ENCODE measurements at places on chromosomes 12 and 14.

DNA sequence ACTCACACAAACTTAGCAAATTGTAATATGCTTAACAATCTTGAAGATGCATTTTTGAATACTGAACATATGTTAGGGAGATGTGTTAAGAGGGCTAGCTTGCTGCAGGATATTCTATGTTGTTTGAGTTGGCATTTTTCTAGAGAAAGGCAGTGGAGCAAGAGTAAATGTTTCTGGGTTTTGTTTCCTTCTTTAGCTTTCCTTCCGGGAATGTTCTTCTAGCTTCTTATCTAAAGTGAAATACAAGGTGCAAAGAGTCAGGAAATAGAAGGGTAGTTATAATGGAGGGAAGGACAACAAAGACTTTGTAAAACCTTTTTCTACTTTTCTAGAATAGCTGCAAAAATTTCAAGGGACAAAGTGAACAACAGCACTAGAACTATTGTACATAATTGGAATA, 77.6 kb upstream of the KCNH3 start:
- DNase-seq, result no peak

- DNase-seq, result no peak
Measured at GRCh38 chr12:122852336-122853275, 17.3 kb downstream of the HIP1R start.

GRCh38 chr14:100589760-100590469, 2.7 kb upstream of the BEGAIN start:
- no peak for DNase-seq

DNA sequence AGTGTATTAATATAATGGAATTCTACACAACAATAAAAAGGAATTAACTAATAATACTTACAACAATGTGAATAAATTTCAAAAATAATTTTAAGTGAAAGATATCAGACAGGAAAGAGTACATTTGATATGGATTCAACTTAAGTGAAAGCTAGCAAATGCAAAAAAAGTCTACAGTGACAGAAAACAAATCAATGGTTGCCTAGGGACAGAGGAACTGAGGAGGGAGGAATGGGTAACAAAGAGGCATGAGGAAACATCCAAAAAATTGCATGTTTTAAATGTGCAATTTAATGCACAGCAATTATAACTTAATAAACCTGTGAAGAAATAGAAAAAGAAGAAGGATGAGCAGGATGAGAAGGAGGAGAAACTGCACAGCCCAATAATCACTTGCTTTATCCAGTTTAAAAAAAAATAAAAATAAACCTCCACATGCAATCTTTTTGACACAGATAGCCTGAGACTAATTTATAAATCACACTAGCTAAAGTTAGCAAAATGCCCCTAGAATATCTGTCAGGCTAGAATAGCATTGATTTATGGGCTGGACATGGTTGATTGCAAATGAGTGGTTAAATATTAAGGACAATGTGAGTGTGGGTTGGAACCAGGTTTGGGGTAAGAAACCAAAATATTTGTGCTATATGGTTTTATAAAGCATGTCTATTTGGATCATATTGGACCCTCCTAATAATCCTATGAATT, 1089.1 kb downstream of the TRHDE start:
- DNase-seq, result no peak

DNA sequence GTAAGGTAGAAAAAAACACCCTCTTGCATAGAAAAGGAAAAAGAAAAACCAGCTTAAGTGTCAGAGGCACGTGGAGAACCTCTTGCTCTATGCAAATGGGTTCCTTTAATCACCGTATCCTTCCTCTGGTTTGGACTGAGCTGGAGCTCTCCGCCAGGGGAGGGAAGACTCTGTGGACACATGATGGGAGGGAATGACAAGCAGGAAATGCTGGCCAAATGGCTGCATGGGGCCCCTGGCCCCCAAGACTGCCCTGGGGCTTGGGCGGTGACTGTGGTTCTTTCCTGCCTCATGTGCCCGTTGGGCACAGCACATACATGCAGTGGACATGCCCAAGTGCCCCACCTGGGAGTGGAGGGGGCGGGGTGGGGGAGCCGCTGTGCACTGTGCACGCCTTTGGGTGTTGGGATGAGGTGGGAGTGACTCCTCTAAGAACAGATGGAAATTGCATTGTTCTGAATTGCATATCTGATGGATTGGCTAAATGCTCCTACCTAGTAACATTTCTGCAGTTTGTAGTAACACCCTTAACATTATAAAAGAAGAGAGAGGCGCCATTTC, 166.4 kb upstream of the AVPR1A start:
- no peak for DNase-seq

DNA sequence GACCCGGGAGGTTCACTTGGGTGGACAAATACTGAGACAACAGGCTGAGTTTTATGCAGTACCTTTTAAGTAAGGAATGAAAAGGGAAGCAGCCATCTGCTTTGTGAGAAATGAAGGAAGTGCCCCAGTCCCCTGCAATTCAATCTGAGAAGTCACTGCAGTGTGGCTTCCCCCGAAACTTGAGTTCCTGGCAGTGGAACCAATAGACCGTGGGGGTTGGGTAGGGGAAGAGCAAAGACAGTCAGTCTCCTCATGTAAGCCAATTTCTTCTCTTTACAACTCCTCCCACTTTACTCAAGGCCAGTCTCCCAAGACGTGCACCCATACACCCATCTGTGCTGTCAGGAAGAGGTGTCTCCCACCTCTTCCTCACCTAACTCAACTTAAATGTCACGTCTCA, 206.5 kb downstream of the BCAT1 start:
- DNase-seq, result no peak

GRCh38 chr14:81263777-81264410, 43.1 kb upstream of the GTF2A1 start:
- DNase-seq, result no peak

DNA sequence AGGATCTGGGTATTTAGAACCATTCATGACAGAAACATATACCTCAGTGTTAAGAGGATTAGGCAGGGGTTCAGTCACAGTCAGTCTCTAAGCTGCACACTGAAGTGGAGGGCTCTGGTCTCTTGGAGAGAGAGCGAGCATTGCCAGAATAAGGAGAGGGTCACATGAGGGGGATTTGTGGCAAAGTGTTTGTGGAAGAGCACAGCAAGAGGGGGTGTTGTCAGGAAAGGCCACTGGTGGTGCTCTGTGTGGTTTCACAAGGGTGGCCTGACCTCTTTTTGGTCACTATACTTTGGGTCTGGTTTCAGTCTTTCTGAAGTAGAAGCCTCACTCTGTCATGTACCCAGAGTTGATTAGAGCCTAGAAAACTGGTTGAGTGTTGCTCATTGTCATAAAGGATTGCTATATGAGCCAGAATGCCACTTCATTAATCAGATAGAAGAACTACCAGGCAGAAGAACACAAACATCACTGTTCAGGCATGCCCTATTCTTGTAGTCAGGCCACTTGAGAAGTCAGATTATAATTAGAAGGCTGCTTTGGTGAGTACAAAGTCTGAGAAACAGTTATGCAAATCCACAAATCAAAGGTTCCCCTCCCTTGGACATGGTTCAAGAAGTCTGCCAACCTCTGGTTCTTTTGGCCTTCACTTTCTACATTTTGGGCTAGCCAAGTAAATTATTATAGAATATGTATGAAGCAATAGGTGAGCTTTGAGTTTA, 8.4 kb downstream of the TMEM19 start:
- DNase-seq, result no peak

GRCh38 chr12:69671597-69671996, 27.5 kb downstream of the BEST3 start:
- DNase-seq, result no peak

- no peak for DNase-seq
Measured at GRCh38 chr12:9344541-9344940, 136.3 kb upstream of the PZP start.

GRCh38 chr14:102500713-102501112, 8.9 kb downstream of the ANKRD9 start:
- DNase-seq, result no peak

- no peak for DNase-seq
Measured at GRCh38 chr14:23485326-23485725, 15.8 kb downstream of the NGDN start.

GRCh38 chr12:52645982-52646381, 6.0 kb downstream of the KRT2 start:
- no peak for DNase-seq

GRCh38 chr14:58098507-58098906, 53.5 kb downstream of the ARMH4 start:
- no peak for DNase-seq

- DNase-seq, result no peak
Measured at GRCh38 chr12:19707948-19708409, 268.7 kb downstream of the AEBP2 start.

- peak; percentile 70 for DNase-seq
Measured at GRCh38 chr14:80987235-80988032, 32.0 kb downstream of the TSHR start.

GRCh38 chr14:85528080-85528896, 1.7 kb upstream of the FLRT2 start:
- DNase-seq, result no peak

DNA sequence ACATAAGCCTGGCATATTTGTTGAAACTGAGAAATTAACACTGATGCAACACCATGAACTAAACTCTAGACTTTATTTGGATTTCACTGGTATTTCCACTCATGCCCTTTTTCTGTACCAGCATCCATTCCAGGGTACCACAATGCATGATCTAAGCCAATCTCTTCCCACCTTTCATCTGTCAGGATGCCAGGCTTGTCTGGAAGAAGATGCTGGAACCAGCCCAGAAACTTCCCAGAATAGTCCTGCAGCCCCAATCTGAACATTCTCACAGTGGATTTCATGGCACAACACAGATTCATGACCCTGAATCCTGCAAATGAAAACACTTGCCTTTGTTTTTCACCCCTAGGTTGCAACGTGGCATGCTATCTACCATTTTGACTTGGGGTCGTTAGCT, 189.3 kb upstream of the LHX5 start:
- no peak for DNase-seq

GRCh38 chr12:3523728-3524127, 32.7 kb downstream of the PRMT8 start:
- DNase-seq, result no peak

DNA sequence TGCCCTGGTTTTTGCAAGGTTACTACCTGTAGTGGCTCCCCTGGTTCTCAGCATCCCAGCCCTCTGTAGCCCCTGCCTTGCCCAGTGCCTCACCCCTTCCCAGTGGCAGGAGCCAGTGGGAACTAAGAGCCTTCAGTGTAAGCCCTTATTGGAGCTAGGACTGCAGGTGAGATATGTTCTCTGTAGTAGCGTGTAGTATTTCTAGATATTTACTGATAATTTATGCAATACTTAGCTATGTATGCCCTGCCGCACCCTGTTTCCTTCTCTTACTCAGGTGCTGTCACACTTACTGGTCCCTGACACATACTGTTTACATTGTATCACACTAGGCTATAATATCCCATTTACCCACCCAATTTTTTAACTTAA, 3.6 kb downstream of the BMAL2 start:
- DNase-seq, result no peak

- no peak for DNase-seq
Measured at GRCh38 chr12:46908936-46909635, 83.3 kb upstream of the SLC38A4 start.

DNA sequence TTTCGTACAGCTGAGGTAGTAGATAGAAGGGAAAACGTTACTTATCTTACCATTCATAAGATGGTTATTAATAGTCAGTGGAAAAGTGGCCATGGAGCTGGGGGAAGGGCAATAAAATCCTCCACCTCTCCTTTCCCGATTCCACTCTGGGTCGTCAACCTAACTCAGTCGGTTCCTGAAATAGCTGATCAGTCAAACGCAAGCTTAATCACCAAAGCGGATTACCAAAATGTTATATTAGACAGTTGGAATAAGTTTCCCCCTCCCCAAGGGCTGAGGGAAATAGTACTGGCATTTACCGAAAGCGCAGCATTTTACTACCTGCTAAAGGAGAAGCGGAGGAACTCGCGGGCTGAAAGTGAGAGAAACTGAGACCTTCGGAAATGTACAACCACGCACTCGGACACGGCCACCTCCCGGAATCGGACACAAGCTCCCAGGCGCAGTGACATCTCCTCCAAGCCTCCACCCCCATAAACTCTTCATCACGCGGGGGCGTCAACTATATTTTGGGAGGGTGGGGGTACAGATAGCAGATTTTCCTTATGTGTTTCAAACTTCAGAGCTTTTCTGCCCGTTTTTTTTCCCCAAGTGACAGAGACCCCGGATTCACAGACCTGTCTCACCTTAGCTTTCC, 1.2 kb downstream of the PPM1H start:
- no peak for DNase-seq

- no peak for DNase-seq
Measured at GRCh38 chr12:26275313-26276131, 80.1 kb downstream of the SSPN start.

DNA sequence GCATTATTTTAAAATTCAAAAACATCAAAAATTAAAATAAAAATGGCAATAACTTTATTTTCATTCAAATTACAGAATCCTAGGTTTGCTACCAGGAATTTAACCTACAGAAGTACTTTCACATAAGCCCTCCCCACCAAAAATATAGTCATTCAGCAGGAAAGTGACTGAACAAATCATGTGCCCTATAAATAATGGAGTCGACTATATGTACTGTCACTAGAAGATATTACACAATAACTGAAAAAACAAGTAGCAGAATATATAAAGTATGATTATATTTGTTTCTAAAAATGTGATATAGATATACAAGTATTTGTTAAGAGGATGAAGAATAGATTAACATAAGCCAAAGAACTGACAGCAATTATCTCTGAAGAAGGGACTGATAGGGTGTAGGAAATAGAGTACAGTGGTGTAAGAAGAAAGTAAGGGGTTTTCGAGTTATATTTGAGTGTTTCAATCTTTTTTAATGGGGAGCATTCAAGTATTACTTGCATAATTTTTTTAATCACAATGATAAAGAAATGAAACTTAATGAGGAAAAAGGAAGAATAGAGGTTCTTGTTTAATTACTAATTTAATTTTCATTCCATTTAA, 7.9 kb downstream of the C2CD5 start:
- DNase-seq, result no peak

- DNase-seq, result no peak
Measured at GRCh38 chr14:99402285-99402648, 78.4 kb downstream of the SETD3 start.

DNA sequence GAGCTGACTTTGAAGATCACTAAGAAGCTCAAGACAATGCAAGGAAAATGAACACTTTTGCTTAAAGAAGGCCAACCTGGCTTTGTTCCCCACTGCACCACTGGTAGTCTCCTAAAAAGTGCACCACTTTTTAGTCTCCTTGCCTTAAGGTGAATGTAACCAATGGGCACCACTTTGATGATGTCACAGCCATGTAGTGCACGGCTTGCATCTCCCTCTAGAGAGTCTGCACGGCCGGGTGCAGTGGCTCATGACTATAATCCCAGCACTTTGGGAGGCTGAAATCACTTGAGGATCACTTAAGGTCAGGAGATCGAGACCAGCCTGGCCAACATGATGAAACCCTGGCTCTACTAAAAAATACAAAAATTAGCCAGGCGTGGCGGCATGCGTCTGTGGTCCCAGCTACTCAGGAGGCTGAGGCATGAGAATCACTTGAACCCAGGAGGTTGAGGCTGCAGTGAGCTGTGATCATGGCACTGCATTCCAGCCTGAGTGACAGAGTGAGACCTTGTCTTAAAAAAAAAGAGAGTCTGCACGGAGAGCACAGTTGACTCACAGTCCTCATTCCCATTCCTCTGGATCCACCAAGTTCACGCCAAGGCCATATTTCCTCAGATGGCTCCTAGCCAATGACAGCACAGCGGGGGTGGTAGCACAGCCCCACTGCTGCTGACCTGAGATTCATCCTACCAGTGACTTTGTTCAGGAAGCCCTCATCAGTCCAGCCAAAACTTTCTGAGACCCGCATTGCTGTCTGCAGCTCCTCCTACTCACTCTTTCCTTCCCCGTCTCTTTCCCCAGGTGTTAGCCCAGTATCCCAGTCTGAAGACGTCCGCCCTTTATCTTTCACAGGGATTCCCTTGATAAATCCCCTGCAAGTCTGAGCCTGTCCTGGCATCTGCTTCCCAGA, 16.5 kb upstream of the IFT81 start:
- DNase-seq, result no peak

- no peak for DNase-seq
Measured at GRCh38 chr14:93454224-93454623, 23.5 kb downstream of the UNC79 start.

Measured in stimulated activated CD4-positive, alpha-beta T cell treated with anti-CD3 and anti-CD28 coated beads, Interleukin-4, amount 100 ng/mL, for 24 hours (primary cell).